ENCODE measurements at places on chromosomes 16 and 17. TPM values are rescaled to one million over a fixed set of nuclear protein-coding genes. Genes with fewer than 3 reads are reported as not detected.

Gene TBC1D3L
- 7.4 TPM for total RNA-seq

GRCh38 chr16:88905563-88905962, 39.1 kb upstream of the PABPN1L start:
- H3K4me1 ChIP-seq, result no peaks in the 10 kb centered on the region
- no peak for DNase-seq
- H3K36me3 ChIP-seq, result no peaks in the 10 kb centered on the region
- H3K4me3 ChIP-seq, result no peak overlapping the region

DNA sequence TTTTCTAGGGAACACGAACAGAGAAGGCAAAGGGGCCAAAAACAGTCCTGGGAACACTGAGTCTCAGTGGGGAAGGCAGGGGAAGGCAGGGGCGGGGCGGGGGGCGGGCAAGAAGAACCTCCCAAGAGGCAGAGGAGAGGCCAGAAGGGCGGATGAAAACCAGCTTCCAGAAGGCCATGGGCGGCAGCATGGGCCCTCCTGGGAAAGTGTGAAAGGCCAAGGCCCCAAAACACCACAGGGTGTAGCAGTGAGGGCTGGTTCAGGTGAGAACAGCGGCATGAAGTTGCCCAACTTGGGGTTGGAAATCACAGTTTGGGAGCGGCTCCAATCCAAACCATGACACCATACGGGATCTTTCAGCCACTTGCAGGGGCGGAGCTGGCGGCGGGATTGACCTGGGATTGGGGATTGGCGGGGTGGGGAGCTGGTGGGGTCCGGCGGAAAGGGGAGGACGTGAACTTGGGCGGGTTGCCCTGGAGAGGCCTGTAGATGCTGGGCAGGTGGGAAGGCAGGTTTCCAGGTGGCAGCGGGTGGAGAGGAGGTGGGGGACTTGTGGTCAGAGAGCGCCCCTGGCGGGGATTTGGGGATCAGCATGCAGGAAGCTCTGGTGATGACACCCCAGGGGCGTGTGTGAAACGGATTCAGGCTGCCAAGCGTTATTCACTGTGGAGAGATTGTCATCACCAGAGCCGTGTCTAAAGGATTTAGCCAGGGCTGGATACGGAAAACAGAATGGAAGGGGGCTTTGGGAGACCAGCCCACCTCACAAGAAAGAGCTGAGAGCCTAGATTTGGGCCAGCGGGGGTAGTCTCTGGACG, 80.9 kb downstream of the ARHGAP23 start:
- no peaks in the 10 kb centered on the region for H3K27me3 ChIP-seq
- no peak overlapping the region for H3K27ac ChIP-seq
- H3K36me3 ChIP-seq, result no peaks in the 10 kb centered on the region
- no peak overlapping the region for H3K4me3 ChIP-seq
- DNase-seq, result peak; percentile 75

Gene HSD17B2
- total RNA-seq, result 14.5 TPM

Gene GINS2
- 1.6 TPM for total RNA-seq

DNA sequence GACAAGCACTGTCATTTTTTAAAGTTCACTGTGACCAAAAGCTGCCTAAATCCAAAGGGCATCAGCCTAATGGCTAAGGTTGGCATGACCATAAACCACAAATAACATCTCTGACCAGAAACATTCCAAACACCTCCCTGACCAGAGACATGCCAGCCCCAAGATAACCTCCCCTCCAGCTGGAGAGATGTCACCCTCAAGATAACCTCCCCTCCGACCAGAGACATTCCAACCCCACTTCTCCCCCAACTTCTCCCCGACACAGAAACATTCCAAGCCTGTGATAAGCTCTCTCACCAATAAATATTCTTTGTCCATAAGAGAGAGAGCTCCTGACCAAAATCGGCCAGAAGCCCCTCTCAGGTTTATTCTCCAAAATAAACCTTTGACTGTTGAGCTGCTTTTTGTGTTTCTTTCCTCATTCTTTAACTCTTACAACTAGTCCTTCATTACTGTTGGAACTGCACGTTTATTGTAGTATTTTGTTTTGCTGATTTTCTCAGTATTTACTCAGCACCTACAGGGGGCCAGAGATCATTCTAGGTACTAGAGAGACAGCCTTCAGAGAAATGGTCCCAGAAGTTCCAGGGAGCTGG, 325.6 kb downstream of the SLC39A11 start:
- H3K4me3 ChIP-seq, result no peak overlapping the region
- H3K36me3 ChIP-seq, result no peaks in the 10 kb centered on the region
- no peak overlapping the region for H3K27ac ChIP-seq

DNA sequence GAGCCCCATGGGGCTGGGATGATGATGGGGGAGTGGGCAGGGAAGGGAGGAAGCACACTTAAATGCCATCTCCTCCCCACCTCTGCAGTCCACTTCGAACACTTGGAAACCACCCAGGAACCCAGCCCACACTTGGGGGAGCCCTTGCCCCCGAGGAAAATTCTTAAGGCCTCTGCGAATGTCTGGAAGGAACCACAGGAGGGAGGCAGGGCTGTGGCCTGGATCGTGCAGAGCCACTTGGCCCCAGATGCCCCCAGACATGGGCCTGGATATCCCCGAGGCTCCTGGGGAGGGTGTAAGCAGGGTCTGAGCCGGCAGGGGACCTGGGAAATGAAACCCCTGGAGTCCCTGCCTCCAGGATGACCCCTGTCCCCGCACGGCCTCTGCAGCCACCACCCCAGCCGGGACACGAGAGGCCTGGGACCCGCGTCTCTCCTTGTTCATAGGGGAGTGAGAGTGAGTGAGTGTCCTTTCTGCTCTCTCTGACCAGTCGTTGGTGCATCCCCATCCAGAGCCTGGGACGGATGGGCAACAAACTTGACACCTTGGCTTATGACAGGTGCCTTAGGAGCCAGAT, 11.8 kb upstream of the MTSS2 start:
- no peaks in the 10 kb centered on the region for H3K36me3 ChIP-seq
- DNase-seq, result no peak
- H3K27me3 ChIP-seq, result no peaks in the 10 kb centered on the region
- H3K4me1 ChIP-seq, result no peaks in the 10 kb centered on the region
- no peak overlapping the region for H3K27ac ChIP-seq
- H3K4me3 ChIP-seq, result no peak overlapping the region

Measured in pancreas (tissue), 10 donors.